ENCODE measurements at places on chromosomes 5 and 9.

GRCh38 chr5:17218353-17219005, 1.0 kb downstream of the BASP1 start:
- DNase-seq, result no peak

DNA sequence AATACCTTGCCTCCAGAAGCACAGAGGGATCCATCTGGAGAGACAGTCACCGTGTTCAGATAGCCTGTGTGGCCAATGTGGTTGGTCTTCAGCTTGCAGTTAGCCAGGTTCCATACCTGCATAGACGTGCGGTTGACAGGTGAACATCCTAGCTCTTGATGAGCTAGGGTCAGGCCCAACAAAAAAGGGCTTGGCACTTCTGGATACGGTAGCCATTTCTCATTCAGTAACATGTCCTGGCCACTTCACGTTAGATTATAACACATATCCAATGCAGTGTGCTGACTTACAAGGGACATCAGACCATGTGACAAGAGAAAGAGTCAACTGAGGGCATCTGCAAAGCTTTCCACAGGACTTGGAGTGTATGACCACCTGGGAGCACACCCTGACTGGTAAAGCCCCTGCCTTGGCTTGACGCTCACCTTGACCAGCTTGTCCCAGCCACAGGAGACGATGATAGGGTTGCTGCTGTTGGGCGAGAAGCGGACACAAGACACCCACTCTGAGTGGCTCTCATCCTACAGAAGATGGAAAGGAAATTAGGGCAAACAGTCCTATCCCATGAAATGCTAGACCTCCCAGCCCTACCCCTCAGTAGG, 4.5 kb downstream of the RACK1 start:
- DNase-seq, result no peak

- DNase-seq, result no peak
Measured at GRCh38 chr5:16732356-16732755, 115.6 kb upstream of the RETREG1 start.

DNA sequence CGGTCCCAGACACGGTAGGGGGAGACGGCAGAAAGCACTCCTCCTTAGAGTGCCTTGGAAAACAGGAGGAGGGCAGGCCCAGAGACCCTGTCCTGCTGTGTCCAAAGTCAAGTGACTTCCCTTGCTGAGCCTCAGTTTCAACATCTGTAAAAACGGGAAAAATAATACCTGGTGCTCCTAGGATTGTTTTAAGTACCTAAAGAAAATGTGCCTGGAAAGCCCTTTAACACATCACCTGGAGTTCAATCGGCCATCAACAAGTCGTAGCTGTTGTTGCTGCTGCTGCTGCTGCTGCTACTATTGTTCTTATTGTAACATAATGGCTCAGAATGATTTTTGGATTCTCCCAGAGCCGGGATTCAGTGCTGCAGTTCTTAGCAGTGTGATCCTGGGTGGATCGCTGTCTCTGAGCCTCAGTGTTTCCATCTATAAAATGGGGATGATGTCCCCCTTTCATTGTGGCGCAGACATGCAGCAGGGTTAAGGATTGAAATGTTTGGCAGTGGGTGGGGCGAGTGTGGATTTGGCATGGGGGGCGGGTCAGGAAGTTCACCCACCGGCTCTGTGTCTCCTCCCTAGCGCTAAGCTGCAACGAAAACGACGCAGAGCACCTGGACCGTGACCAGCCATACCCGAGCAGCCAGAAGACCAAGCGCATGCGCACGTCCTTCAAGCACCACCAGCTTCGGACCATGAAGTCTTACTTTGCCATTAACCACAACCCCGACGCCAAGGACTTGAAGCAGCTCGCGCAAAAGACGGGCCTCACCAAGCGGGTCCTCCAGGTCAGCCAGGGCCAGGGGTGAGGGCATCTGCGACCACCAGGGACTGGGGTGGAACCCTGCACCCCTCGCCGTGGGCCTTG, 9.2 kb downstream of the LHX2 start:
- no peak for DNase-seq

DNA sequence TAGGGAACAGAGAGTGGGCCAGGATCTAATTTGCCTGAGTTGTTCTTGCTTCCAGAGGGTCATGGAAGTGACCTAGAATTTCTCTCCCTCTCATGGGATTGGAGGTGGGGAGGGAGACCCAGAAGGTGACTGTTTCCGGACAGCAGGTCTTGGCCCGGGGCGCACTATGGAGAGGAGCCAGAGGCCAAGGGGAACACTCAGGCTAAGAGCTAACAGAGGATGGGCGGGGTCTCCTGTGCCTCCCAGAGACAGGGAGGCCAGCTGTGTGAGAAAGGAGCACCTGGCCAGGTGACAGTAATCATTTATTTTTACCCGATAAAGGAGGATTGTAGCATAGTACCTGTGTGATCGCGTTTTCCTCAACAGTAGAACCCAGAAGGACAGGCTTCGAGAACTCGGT, 50.9 kb upstream of the ANKH start:
- no peak for DNase-seq

DNA sequence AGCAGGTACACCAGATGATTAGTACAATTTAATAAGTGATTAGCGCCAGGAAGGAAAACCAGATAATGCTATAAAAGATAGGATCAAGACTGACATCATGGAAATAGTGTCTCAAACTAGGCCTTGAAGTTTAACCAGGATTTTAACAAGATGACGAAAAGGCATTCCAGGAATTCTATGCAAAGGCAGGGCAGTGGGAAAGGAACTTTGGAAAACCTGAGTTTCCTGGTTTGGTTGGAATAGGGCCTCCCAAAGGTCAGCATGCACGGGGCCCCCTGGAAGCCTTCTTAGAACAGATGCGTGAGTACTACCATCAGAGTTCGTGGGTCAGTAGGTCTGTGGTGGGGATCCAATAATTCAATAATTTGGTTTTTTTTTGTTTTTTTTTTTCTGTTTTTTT, 935.2 kb upstream of the DMAC1 start:
- DNase-seq, result no peak

DNA sequence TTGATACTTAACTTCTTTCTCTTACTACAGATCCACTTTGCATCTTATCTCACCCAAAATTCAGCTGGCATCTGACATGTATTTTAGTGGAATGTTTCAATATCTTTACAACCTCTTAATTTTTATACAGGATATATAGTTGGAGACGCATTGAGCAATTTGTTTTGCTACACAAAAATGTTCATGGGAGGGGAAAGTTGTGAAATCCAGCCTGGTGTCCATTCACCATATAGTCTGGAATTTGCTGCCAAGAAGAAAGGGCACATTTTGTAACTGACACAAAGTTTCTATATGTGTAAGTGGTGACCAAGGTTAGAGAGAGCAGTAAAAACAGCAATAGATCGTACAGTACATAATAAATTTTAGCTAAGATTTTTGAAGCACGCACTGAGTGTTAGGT, 14.0 kb upstream of the CHD1 start:
- no peak for DNase-seq

DNA sequence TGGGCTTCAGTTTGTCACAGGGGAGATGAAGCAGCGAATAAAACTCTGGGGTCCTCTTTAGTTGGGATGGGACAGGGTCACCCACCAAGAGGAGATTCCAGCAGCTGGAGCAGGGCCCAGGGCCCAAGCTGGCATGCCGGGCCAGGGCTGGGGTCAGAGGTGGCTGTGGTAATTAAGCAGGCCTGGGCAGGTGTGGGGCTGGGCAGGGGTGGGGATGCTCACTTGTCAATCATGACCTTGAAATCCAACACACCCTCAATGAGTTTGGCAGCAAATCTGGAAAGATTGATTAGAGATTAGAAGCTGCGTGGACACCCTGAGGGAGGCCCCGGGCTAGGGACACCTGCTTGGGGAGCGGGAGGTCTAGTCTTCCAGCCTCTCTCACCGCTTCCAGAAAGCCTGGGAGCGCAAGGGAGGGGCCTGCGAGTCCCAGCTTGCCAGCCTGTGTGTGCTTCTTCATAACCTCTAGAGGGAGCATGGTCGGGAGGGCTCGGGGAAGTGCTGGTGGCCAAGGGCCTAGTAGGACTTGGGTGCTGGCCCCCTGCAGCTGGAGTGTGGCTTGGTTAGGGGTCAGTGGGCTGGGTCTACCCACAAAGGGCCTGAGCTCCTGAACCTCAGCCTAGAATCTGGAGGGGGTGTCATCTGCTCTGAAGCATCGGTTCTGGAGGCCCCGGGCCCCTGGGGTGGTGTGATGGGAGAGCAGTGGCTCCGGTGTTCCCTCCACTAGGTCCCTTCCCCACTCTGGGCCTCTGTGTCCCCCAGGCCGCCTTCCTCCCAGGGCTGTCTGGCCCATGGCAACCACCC, 7.6 kb downstream of the CRAT start:
- no peak for DNase-seq
